HT1080 (cell line): ENCODE measurements at places on chromosomes 12 and 14. TPM values are rescaled to one million over a fixed set of nuclear protein-coding genes. Genes with fewer than 3 reads are reported as not detected.
A peak's percentile ranks its signal among the peaks of the same experiment; 100 is the strongest.

DNA sequence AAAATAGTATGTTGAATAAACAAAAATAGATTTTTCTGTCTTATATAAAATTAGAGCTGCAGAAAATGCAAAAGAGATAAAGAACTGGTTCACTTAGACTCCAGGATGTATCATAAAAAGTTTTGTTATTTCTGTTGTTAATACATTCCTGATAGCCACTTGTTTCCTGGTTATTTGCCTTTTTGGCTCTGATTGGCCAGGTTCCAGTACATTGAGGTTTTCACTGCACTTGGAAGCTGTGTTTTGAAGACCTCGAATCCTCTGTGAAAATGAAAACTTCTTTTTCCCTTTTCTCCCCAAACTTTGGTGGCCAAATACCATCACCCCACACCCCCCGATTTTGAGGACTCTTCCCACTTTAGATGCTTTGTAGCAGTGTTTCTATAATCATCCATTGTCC lies 525.3 kb downstream of the MED13L start:
- DNase-seq = no peak

DNA sequence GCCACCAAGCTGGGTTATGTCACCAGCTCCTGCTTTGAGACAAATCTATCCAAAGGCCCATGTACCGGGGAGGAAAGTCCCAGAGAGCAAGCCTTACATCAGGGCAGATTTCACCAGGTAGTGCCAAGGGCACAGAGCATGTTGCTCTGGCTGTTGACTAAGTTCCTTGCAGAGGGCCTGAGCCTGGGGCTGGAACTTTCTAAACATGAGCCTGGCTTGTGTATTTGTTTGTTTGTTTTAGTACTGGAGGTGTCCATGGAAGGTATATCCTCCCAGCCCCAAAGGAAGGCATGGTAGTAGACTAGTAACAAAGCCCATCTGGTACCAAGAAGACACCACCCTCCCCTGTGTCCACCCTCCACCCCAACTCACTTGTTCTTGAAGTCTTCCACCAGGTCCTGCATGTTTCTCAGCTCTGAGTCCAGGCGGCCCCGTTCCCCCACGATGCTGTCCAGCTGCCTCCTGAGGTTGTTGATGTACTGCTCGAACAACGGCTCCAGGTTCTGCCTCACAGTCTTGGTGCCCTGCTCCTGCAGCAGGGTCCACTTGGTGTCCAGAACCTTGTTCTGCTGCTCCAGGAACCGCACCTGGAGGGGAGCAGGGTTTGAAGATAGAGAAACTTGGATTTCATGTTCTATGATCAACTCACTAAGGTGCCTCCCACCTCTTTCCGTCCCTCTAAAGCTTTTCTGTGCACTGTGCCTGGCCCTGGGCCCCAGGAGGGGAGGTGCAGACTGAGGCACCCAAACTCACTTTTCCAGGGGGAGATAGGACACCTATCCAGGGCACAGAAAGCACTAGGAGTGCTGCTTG lies 1.4 kb downstream of the KRT5 start:
- DNase-seq = no peak

- DNase-seq = no peak
Measured at GRCh38 chr12:129071362-129071761, 218.1 kb downstream of the GLT1D1 start.

DNA sequence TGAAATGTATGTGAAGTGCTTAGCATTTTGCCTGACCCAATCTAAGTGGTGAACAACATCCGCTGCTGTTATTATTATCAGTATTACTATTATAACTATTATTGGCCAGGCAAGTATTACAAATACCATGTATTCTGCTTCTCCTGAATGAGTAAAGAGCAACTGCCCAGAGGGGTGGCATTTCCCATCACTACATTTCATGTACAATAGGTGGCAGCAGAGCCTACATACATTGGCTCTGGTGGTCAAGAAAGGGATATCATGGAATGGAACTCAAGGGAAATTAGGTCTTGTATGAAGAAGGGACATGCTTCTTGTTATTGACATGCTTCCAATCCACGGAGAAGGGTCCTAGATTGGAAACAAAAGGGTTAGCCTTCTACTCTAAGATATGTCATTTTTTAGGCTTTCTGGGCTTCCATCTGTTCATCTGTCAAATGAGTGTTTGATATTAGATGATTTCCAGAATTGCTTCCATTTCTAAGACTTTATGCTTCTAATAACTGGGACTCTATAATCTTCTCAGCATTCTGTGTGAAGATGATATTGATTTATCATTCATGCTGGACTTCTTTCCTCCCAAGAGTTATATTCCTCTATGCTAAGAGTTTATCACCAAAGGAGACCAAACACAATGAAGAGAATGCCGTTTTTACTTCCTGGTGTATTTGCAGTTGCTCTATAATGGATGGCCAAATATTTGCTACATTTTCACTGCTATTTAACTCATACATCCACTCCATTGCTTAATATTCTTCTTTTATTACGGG lies 239.1 kb downstream of the SSPN start:
- DNase-seq = peak; percentile 67

- peak; percentile 78 for DNase-seq
Measured at GRCh38 chr12:104672501-104673265, 215.9 kb downstream of the CHST11 start.

DNA sequence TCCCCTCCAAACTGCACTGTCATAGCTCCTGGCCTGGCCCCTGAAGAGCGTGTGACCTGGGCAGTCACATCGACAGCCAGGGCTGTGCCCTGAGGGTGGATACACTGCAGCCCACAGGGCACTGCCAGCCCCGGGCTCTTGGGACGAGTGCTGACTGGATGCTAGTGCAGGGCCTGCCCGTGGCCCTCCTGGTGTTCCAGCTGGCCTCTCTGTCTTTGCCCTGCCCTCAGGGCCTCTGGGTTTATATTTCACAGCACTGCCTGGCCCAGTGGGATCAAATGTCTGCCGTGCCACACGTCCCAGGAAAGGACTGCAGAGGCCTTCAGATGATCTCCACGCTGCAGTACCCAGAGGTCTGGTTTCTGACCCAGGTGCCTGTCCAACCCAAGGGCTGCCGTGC lies 10.1 kb upstream of the CCDC197 start:
- no peak for DNase-seq

- peak; percentile 51 for DNase-seq
Measured at GRCh38 chr14:32507029-32507984, 178.2 kb downstream of the AKAP6 start.

DNA sequence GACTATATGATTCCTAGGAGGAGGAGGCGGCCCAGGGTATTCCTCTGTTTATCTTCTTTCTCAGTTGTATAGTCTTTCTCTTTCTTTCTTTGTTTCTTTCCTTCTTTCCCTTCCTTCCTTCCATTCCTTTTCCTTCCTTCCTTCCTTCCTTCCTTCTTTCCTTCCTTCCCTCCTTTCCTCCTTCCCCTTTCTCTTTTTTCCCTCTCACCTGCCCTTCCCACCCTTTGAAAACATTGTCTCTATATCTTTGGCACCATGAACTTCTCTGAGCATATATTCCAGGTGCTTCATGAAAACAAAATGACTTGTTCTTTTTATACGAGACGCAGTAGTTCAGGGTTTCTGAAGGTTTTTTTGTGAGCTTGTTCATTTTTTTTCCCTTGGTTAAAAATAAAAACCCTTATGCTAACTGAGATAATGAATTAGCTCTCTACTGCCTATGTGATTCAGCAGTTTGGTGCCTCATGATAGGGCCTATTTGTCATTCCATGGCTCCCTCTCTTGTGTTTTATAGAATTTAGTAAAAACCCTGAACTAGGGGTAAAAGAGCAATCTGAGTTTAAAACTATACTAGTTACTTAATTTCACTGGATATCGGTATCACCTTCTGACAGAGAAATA lies 3.2 kb upstream of the TESPA1 start:
- DNase-seq = no peak

- DNase-seq = peak; percentile 7
Measured at GRCh38 chr14:94401083-94401482, 12.7 kb upstream of the SERPINA1 start.

DNA sequence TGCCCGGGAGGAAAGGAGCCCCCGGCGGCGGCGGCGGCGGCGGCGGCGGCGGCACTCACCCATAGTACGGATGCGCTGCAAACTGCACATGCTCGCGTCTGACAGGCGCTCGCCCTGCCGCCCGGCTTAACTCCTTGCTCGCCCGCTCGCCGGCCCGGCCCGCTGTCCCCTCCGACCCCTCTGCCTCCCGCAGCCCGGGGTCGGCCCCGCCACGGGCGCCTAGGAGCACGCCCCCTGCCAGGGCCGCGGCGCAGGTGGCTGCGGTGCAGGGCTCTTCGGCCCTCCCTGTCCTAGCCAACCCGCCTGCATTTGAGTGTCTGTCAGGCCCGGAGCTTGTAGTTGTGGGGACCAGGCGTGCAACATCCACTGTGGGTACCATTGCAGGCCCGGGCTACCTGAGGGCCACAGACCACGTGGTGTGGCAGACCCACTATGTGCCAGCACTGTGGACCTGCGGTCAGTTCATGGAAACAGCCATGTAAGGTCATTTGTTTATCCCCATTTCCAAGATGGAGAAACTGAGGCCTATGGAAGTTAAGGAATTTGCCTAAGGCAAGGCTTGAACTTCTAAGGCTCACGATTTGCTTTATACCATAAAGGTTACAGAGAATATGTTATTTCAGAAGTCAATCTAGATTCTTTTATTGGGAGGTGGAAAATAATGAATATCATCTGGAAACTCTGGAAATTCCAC lies 17.6 kb upstream of the PLEKHH1 start:
- DNase-seq = no peak

DNA sequence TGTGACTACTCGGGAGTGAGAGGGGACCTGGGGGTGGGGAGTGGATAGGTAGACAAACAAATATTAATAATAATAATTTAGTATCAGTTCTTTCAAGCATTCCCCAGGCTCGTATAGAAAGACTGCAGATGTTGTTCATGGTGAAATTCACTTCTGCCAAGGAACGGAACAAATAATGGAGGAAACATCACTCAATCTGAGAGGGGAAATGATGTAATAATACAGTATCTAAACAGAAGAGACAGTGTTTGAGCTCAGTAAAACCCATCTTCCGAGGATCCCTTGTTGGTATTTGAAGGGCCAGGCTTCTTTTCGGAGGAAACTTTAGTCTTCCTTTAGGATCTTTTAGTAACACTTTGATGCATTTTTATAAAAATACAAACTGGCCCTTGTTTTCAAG lies 114.2 kb downstream of the KCNK10 start:
- no peak for DNase-seq

GRCh38 chr12:52052468-52053186 lies 1.4 kb downstream of the NR4A1 start:
- DNase-seq = no peak

DNA sequence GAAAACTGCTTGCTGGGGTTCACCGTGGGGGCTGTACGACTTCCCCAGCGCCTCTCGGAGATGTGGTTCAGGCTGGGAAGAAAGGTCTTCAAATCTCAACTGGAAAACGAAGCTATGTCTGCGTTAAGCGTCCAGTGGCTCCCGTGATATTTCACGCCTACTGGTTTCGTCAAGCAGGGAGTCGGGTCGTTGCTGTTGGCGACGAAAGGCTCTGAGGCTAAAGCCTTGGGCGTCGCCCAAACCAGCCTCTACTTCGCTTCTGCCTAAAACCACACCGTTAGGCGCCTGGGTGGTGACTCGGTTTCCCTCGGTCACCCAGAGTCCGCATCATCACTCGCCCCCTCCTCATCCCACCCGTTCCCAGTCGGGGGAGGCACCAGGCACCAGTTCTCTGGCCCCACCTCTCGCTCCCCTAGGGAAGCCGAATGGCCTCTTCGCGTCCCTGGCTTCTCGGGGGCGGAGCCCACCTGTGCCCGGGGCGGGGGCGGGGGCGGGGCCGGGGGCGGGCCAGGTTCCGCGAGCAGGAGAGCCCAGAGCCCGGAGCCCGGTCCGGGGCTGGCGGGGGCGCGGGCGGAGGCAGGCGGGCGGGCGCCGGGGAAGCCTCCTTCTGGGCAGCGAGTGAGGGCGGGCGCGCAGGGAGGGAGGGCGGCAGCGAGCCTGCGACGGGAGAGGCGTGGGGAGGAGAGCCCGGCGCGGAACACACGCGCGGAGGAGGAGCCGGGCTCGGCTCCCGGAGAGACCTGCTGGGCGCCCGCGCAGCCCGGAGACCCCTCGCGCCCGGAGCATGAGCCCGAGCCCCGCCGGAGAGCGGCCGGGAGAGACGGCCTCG lies at the start of gene B4GALNT3:
Gene B4GALNT3, plus strand, starts transcription at position 510 of the 829 bp plus-strand sequence. CDS start 438 bp downstream, outside the sequence.
- no peak for DNase-seq

DNA sequence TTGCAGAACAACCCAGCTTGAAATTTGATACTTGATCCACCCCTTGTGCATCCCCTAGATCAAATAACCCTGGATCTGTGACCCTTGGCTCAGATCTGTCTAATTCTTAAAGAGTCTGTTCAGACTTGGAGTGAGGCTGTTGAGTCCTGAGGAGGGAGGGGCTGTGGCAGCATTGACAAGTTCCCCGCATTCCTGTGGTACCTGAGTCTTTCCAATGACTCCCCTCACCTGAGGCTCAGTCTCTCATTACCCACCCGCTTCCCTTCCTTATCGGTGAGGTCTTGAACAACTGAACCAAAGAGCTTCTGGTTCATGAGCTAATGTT lies 16.1 kb upstream of the HDAC7 start:
- no peak for DNase-seq

DNA sequence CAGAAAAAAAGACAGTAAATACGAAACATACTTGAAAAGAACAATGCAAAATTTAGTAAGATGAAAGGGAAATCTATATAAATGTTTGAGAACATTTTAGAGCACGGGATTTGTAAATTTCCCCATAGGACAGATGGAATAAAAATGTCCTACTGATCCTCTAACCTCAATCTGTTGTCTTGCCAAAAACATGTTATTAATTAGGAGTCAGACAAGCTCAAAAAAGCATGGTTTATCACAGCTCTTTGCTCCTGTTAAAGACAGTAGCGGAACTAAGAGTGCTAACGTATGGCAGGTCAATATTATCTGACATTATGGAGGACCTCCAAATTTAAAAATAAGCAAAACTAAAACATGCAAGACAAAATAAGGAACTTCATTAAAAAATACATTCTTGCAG lies 12.9 kb downstream of the GMFB start:
- no peak for DNase-seq

PZP gene
- not detected in 2 replicates for total RNA-seq

CYP27B1 gene
- 0.17 and 0.19 TPM in 2 replicates for total RNA-seq

IGFBP6 gene
- 58.5 and 72.9 TPM in 2 replicates for total RNA-seq

HOXC10 gene
- total RNA-seq = 2.7 and 3.8 TPM in 2 replicates

HOXC12 gene
- not detected in 2 replicates for total RNA-seq

BCL2L14 gene
- total RNA-seq = not detected in 2 replicates

CEBPE gene
- 0.13 TPM in 1 of 2 replicates, not detected in the other for total RNA-seq
